ENCODE measurements at places on chromosomes 16 and 17. TPM values are rescaled to one million over a fixed set of nuclear protein-coding genes. Genes with fewer than 3 reads are reported as not detected.

DNA sequence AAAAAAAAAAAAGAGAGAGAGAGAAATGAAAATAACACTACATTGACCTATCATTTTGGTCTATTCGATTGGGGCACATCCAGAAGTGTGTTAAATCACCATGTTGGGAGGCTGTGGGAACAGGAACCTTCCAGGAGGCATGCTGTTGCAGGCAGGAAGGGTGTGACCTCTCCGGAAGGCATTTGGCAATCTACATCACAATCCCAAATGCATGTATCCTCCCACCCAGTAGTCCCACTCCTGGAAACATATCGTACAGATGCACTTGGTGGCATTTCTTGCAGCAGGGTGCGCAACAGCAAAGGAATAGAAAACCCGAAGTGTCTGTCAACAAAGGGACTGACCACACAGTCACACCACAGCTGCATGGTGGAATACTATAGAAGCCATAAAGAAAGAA, 7.9 kb downstream of the PLLP start:
- no peak for DNase-seq

GRCh38 chr17:78174870-78175642, 6.7 kb downstream of the SYNGR2 start:
- no peak for DNase-seq

GRCh38 chr16:27199235-27199586, 4.1 kb upstream of the KDM8 start:
- DNase-seq = no peak

- DNase-seq = no peak
Measured at GRCh38 chr17:12250973-12251372, 230.3 kb downstream of the MAP2K4 start.

Gene CSH2
- 0.19 TPM for polyA plus RNA-seq

- DNase-seq = no peak
Measured at GRCh38 chr17:40506786-40507185, 5.4 kb upstream of the TNS4 start.

DNA sequence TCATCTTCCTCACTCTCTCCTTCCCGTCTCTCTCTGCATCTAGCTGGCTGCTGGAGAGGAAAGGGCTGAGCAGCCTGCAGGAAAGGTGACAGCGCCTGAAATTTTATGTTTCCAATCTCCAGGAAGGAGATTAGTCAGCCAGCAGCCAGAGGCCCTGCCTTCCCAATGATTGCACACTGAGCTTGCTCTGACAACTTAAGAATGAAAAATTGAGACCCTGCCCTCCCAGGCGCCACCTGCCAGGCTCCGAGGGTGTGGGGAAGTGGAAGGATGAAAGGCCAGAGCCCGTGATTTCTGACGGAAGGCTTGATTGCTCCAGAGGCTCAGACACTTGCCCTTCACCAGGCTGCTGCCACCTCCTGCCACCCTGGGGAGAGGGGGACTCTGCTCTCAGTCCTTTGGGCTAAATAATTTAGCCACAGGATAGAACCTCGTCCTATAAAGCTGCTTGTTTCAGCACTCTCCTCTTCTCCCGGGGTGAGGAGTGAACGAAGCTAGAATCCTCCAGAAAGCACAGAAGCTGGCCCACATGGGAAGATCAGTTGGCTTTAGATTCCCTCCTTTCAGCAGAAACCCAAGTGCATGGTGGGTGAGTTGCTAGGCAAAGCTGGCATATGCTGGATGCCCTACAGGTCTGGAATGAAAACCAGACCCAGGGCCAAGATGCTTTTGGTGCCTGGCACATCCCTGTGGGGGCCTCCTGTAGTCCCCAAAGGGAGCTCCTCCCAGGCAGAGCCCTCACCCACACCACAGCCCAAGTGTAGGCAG, 33.5 kb downstream of the GRIN2C start:
- no peak for DNase-seq

DNA sequence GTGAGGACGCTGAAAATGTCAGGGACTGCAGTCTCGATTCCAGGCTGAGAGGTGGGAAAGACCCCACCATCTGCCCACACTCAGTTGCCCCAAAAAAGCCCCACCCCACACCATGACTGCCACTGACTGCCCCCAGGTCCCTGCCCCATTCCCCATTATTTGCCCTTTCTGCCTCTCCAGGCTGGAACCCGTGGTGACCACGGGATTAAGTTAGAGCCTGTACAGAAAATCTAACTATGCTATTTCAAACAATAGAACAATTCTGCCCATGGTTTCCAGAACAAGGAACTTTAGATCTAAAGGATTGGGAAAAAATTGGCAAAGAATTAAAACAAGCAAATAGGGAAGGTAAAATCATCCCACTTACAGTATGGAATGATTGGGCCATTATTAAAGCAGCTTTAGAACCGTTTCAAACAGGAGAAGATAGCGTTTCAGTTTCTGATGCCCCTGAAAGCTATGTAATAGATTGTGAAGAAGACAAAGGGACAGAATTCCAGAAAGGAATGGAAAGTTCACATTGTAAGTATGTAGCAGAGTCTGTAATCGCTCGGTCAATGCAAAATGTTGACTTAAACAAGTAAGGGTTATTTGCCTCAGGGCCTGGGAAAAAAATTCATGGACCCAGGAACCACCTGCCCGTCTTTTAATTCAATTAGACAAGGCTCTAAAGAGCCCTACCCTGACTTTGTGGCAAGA, 14.4 kb downstream of the FLYWCH1 start:
- no peak for DNase-seq

Data from renal cortex interstitium (tissue), 15 donors.